ENCODE measurements at places on chromosomes 1 and 21.
A peak's percentile ranks its signal among the peaks of the same experiment; 100 is the strongest.

DNA sequence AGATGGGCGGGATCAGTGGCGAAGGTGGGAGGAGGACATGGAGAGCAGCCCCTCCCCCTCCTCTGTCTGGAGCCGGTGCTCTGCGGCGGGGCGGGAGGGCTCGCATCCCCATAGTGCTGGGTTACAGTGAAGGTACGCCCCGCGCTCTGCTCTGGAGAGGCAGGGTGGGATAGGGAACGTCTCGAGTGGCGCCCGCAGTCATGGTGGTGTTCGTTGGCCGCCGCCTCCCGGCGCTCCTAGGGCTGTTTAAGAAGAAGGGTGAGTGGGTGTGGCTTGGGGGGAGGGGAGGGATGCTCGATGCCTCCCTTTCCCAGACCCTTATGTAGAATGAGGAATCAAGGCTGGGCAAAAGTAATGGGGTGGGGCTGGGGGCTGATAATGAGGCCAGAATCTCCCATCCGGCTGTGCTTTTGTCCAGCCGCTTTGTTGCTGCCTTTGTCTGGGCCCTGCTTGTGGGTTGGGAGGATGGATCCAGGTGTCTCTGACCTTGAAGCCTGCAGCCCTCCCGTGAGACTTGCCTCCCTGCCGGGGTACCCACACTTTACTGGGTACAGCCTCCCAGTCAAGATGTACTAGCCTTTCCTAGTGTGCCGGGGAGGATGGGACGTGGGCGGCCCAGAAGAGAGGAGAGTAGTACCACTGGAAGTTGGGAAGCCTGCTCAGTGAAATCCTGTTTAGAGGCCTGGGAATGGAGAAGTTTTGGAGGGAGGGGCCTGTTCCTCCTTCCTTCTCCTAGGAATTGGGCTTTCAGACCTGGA, 51.4 kb downstream of the YARS1 start:
- no peak for DNase-seq

- no peak for DNase-seq
Measured at GRCh38 chr21:33855190-33855589, 60.4 kb downstream of the ATP5PO start.

- DNase-seq: no peak
Measured at GRCh38 chr1:70768216-70768615, 279.4 kb downstream of the PTGER3 start.

GRCh38 chr1:200075522-200075921, 48.0 kb downstream of the NR5A2 start:
- no peak for DNase-seq

- no peak for DNase-seq
Measured at GRCh38 chr1:30748098-30748698, 9.4 kb downstream of the LAPTM5 start.

GRCh38 chr1:12075195-12076114, 12.4 kb downstream of the TNFRSF8 start:
- DNase-seq: no peak

GRCh38 chr1:66996018-66996682, 57.8 kb downstream of the SLC35D1 start:
- no peak for DNase-seq

- no peak for DNase-seq
Measured at GRCh38 chr21:45108808-45109781, 34.7 kb downstream of the ADARB1 start.

DNA sequence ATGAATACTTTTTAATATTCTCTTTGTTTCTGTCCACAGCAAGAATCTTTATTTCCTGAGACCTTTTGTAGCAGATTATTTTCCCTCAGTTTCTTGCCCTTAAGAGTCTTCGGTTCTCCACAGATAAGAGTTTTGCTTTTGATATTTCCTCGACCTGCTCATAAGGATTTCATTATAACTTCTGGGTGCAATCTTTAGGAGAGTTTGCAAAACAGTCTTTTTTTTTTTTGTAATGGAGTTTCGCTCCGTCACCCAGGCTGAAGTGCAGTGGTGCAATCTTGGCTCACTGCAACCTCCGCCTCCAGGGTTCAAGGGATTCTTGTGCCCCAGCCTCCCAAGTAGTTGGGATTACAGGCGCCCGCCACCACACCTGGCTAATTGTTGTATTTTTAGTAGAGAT, 10.1 kb upstream of the UBE4B start:
- DNase-seq: no peak

DNA sequence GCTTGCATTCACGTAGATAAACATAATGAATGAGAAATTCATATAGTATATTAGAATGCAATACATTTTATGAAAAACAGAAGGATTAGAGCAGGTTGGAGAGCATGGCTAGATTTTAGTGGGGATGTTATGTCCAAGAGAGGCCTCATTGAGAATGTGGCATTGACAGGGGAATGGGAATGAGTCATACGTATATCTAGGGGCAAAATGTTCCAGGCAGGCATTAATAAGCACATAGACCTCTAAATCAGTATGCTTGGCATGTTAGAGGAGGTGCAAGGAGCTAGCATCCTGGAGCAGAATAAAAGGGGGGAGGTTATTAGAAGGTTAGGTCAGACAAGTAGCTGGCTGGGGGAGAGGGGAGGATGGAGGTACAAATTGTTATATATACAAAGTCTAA, 93.0 kb downstream of the USH2A start:
- DNase-seq: no peak

- DNase-seq: no peak
Measured at GRCh38 chr1:220894025-220894923, 15.0 kb downstream of the HLX start.

DNA sequence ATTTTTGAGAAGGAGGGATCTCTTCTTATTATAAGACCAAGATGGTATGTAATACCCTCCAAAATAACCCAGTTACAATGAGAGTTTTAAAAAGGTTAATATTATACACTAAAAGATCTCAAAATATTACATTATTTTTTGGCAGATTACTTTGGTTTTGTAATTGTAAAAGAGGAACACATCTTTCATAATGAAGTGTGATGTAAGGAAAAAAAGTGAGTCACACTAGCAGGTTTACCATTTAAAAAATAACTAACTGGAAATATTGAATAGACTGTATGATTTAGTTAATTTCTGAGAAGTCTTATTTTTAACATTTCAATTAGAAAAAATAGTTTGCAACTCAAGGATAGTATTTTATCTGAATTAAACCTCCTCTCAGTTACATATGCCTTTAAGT, 1.1 kb downstream of the F5 start:
- no peak for DNase-seq

GRCh38 chr1:41799205-41799604, 119.5 kb downstream of the HIVEP3 start:
- DNase-seq: no peak

GRCh38 chr1:184771190-184771691, 16.6 kb upstream of the EDEM3 start:
- DNase-seq: no peak

GRCh38 chr1:172460177-172460576, 16.3 kb upstream of the PIGC start:
- DNase-seq: no peak

DNA sequence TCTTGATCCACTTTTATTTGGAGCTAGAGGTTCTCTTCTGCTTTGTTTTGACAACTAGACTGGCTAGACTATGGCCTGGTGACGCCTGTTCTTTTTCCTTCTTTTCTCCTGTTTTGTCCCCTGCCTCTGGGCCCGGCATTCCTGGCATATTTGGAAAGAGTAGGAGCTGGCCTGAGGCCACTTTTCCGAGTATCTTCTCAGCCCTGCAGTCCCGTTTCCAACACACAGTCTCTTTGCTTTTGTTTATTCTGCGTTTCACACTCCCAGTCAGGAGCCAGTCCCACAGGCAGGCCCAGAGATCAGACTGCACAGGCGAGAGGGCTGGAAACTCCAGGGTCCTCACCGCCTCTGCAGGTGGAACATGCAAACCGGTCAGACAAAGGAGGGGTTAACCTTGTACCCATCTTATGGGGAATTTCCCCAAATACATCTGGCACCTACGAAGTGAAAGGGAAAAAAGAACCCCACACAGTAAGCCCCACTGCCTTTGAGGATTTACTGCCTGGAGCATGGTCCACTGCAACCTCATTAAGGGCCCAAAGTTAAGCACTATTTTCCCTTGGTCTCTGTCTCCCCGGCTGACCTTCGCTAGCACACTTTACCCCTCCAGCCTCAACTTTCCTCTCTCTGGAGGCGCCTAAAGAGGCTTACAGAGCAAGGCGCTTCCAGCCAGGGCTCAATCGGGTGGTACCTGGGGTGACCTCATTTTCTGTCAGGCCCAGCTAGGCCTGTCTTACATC, 141.1 kb downstream of the TOMM20 start:
- DNase-seq: peak; percentile 89

- no peak for DNase-seq
Measured at GRCh38 chr1:71792264-71792663, 490.1 kb downstream of the NEGR1 start.

- no peak for DNase-seq
Measured at GRCh38 chr1:214193691-214194090, 87.3 kb upstream of the SMYD2 start.

- no peak for DNase-seq
Measured at GRCh38 chr1:76492752-76493430, 374.4 kb upstream of the ST6GALNAC5 start.

DNA sequence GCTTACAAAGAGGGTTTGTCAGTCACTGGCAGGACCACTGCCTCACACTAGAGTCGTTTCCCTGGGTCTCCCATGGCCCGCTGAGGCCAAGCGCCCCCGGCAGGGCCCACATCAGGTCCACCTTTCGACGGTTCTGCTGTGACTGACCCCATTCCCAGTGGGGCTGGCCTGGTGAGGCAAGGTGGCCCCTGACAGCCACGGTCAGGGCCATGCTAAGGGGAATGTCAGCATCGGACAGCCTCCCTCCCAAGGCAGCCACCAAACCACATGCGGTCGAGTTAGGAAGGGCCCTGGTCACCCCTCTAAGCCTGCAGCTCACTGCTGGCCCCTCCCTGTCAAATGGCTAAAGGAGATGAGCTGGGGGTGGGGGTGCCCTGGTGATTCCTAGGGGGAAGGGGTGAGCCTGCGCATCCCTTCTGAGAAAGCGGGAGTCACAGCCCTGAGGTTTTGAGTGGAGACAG, 2.9 kb upstream of the KIF17 start:
- DNase-seq: peak; percentile 39

GRCh38 chr1:5888606-5889211, 103.5 kb downstream of the NPHP4 start:
- DNase-seq: no peak

GRCh38 chr1:65629788-65630187, 162.9 kb upstream of the PDE4B start:
- no peak for DNase-seq

DNA sequence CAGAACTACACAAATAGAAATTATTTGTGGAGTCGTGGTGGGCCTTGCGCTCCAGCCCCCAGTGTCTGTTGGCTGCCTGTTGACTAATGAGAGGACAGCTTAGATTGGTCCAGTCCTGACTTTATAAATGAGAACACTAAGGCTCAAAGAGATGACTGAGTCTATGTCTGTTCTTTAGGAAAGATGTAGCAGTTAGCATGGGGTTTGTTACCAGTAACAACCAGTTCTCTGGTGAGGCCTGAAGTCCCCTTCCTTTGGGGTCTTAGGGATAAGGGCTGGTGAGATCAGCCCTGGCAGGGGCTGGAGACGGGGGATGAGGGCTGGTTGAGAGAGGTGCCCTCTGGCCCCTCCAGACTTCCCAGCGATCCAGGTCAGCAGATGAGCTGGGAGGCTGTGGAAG, 9.1 kb downstream of the TOR3A start:
- DNase-seq: no peak

DNA sequence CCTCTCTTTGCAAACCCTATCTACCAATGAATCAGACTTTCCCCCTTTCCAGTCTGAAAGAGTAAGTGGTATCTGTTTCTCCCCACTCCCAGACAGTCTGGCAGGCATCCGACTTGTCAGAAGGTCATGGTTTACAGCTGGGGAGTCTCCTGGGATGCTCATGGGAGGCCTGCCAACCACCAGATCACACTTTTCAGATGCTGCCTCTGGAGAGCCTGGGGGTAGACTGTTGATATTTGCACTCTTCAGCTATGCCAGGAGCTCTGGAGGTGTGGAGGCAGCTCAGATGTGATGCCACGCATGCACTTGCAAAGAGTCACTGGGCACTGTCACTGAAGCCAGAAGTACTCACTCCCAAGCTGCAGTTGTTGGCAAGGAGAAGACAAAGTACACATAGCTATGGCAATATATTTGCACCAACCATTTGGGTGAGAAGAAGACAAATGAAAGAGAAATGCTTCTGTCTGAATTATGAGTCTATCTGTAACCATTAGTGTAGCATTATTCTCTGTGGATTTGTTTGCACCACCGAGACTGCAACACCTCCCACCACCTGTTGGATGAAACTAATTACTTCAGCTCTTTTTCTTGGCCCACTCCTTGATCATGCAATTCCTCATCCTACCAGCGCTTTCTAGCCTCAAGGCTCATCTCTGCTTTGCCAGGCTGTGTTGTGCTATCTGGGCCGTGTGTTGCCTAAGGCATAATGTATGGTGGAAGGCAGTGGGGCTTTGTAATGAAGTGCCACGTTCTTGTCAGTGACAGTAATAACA, 133.0 kb upstream of the SPAG17 start:
- DNase-seq: no peak

DNA sequence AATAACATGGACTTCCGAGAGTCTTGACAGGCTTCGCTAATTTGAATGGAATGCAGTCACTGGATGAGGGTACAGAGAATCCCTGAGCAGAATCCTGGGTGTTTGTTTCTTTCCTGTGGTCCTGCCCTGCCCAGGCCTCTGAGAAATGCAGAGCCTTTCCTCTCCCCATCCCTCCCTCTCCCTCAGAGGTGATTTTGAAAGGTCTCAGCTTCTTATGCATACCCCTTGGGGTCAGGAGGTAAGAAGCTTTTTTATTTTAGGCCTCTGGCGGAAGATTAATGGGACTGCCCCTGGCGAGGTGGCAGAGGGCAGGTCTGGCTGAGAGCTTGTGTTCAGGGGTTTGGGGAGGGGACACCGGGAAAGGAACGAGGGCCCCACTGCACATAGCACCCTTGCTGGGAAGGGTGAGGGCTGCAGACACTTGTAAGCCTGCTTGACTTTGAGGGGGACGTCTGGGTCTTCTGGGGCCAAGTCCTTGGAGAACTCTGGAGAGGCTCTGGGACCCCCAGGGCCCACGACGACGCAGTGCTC, 116.5 kb upstream of the SLC45A1 start:
- peak; percentile 66 for DNase-seq

DNA sequence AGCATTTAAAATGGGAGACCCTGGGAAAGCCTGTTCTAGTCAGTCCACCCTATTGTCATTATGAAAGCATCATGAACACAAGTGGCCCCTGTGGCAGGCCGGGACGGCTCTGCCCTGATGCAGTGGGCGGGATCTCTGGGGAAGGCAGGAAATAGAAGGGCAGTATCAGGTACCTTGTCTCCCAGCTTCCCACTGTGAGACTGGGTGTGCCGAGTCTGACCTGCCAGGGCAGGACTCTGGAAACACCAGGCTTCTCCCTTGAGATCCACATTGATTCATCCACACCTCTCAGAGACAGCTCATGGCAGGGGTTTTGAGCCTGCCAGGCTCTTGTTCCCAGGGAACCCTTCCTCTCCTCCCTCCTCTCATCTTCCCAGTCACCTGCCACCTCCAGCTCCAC, 24.5 kb upstream of the GNPAT start:
- DNase-seq: no peak

GRCh38 chr1:91732291-91733107, 153.5 kb downstream of the TGFBR3 start:
- DNase-seq: no peak

Data from aorta (tissue), 5 donors.